Stimulated activated CD8-positive, alpha-beta memory T cell treated with anti-CD3 and anti-CD28 coated beads, Interleukin-4, amount 100 ng/mL, for 4 hours (primary cell): ENCODE measurements at places on chromosomes 1 and 21.

GRCh38 chr1:33470495-33471012, 1.9 kb upstream of the ZSCAN20 start:
- DNase-seq = no peak

DNA sequence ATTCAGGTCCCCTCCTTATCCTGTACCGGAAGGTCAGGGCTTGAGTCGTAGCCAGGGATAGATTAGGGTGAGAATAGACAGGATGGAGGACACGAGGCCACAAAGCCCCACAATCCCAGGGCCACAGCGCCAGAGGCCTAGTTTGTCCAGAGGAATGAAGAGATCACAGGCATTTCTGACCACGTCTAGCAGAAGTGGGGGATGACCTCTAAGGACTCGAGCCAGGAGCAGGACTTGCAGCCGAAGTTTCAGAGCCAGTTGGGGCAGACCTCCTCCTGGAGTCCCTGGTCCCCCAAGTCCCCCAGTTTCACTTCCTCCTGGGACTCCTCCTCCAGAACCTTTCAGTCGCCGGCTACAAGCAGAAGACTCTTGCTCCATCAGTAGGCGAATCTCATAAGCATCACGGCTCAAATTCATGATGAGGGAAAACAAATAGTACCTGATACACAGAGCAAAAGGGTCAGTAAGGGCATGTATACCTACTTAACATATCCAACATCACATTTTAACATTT, 2.3 kb upstream of the ITGA10 start:
- no peak for DNase-seq

DNA sequence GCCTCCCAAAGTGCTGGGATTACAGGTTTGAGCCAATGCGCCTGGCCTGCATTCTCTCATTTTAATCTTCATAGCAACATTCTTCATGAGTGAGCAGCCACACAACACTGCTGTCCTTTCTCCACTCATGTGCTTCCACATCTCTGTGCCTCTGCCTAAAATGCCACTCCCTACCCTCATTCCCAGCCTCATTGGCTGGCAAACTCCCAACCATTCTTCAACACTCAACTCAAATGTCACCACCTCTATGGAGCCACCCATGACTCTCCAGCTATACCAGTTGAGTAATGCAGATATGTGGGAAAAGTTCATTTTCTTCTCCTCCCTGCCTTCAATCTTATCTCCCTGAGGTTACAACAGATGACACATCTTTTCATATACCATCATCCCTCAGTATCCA, 53.9 kb upstream of the ZC3H12A start:
- DNase-seq = no peak

GRCh38 chr1:27598902-27599528, 4.9 kb downstream of the AHDC1 start:
- DNase-seq = no peak

GRCh38 chr1:201850053-201850397, 21.1 kb downstream of the IPO9 start:
- no peak for DNase-seq

DNA sequence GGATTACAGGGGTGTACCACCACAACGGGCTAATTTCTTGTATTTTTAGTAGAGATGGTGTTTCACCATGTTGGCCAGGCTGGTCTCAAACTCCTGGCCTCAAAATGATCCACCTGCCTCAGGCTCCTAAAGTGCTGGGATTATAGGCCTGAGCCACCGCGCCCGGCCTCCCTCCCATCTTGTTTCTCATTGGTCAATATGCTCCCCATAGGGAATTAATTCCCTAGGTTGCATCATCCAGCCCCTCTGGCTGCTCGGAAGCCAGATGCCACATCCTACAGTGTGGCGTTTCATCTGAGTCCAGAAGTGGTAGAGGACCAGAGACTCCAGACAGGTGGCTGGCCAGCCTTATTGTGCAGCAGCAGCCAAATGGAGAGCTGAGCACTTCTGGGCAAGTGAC, 11.5 kb upstream of the VASH2 start:
- DNase-seq = no peak

DNA sequence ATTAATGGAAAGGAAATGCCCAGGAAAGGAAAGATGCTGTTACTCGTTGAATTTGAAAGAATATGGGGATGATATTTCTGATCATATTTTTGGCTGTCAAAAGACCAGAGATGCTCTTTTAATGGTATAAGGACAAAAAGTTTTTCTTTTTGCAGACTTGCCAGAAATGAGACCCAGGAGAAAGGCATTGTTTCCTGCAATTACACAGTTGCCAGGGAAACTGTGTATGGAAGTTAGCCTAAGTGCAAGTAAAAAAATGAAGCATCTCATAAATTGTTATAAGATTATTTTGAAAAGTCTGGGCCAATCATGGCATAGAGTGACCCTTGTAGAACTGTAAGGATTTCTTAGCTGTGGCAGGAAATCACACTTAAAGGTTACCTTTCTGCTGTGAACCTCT, 155.7 kb upstream of the BEND5 start:
- no peak for DNase-seq

DNA sequence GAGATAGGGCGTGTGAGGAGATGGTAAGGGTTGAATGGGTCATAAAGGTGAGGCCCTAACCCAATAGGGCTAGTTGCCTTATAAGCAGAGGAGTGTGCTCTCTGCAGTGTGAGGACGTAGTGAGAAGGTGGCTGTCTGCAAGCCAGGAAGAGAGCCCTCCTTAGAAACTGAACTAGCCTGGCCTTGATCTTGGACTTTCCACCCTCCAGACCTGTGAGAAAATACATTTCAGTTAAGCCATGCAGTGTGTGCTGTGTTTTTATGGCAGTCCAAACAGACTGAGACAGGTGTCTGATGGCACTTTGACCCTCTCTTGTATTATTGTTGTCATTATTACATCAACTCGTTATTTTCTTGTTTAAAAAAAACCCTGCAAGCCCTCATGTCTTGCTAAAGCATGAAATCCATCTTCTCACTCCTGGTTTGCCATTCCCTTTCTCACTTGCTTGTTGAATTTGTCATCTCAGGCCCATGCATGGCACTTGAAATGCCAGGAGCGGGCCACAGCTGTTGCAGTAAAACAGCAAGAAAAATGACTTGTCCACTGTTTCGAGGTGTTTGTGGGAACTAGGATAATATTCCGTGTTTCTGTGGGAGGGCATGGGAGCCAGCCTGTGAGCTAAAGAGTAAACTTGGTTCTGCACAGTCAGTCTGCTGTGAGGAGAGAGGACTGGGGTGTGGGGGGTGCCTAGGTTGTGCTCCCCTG, 78.6 kb downstream of the STUM start:
- DNase-seq = no peak

GRCh38 chr1:34655206-34655874, 99.5 kb upstream of the GJB5 start:
- no peak for DNase-seq

DNA sequence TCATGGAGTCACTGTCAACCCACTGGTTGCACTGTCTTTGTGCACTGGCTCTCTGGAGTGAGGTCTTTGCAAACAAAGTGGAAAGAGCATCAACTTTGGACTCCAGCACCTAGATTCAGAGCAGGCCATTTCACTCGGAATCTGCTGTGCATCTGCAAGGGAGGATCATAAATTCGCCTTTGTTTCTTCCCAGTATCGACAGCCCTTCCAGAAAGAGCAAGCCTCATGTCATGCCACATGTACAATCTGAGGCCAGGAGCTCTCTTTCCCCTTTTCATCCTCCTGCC, 853 bp upstream of the PCSK9 start:
- no peak for DNase-seq

- no peak for DNase-seq
Observed at GRCh38 chr1:94855307-94855700, 35.1 kb downstream of the SLC44A3 start.

DNA sequence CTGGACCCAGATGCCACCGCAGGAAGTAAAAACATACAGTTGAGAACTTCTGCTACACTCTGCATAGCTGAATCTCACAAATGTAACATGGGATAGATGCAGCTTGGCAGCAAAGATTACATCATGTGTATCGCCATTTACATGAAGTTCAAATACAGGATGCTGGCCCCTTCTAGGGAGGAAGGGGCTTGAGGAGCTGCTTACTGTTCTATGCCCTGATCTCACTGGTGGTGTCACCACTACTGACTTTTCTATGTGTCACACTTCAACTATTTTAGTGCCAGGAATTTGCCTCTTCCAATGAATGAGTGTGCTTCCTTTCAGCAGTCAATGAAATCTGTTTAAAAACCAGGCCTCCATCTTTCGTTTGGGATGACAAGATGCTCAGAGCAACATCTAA, 31.1 kb downstream of the MRAP start:
- no peak for DNase-seq

GRCh38 chr1:66168948-66169671, 364.8 kb upstream of the SGIP1 start:
- no peak for DNase-seq

DNA sequence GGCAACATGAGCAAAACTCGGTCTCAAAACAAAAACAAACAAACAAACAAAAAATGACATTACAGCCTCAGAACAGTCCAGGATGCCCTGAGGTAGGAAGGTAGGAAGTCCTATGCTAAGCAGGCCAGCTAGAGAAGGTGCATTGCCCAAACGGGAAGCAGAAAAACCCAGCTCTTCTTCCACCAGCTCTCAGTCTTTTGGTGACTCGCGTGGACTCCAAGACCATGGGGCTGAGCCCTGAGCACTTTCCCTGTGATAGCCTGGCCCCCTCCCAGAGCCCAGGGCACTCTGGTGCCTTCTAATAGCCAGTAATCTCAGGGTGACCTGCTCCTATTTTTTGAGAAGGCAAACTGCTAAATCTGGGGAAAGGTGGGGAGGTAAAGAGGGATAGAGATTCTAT, 16.1 kb downstream of the PHLDA3 start:
- DNase-seq = no peak

GRCh38 chr21:26865857-26866256, 20.6 kb upstream of the ADAMTS1 start:
- no peak for DNase-seq

DNA sequence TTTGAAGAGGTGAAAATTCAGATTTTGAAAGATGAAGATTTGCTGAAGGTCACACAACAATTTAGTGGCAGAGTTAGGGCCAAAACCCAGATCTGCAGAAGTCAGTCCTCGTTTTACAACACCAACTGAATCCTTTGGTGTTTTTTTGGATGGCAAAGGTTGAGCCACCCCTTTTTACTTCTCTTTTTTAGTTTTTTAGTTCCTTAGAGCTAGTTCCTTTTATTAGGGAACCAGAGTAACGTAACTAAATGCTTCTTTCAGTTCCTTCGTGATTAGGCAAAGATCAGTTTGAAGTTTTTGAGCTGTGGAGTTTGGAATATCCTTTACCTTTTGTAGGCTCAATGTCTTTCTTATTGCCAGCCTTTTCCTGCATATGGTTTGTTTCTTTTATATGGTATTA, 67.9 kb upstream of the ARID1A start:
- DNase-seq = no peak

DNA sequence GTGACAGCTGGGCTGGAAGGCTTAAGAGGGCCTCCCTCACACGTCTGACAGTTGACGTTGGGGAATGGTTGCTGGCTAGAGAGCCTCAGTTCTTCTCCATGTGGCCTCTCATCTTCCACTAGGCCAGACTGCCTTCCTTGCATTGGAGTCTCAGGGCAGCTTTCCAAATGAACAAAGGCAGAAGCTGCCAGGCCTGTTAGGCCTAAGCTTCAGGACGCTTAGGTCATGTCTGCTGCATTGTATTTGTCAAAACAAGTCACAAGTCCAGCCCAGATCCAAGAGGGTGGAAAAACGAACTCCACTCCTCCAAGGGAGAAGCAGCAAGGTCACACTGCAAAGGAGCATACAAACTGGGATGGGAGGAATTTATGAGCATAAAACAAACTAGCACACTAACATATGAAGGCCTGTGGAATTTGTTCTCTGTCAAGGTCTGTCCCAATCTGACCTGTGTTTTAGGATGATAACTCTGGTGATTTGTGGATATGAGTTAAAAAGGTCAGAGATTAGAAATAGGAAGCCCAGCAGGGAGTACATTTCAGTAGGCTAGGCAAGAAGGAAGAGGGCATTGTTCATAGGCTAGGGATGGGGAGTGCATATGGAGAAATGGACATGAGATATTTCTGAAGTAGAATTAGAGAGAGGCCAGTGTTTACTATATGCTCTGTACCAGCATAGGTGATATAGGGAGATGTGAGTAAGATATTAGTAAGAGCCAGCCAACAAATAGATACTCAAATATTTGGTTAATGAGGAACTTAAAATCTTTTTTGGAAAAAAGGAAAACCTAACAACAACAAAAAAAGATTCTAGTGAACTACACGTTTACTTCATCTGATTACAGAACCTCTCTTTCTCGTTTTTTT, 29.1 kb upstream of the CNN3 start:
- DNase-seq = no peak

- DNase-seq = no peak
Observed at GRCh38 chr1:30887485-30888315, 20.9 kb downstream of the SDC3 start.

DNA sequence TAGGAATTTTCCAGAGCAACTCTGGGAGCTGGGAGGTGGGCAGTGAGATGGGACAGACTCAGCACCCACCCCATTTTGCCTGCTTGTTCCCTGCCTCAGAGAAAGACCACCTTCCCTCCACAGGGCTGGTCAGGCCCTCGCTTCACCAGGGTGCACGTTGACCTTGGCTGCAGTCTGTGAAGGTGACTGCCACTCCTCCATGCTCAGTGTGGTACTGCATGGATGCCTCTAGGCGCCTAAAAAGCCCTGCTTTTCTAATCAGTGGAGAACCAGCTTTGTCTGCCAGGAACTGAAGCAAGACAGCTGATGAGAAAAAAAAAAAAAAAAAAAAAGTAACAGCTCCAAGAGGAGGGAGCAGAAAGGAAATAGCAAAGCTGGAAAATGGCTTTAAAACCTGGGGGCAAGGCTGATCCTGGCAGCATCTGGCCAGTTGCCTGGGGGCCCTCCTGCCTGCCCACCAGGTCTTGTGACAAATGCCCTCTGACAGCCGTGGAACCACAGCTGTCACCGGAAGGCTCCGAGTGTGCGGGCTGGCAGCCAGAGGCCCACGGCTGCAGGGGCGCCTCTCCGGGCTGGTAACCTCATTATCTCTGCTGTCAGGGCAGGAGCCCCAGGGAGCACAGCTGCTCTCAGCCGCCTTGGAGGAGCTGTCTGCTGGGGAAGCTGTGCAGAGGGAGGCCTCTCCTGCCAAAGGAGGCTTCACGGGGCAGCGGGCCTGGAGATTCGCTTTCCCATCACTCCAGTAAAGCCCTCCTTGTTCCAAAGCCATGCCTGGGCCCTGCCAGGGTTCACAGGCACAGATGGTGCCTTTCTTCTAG, 13.7 kb downstream of the KIAA1614 start:
- DNase-seq = no peak

DNA sequence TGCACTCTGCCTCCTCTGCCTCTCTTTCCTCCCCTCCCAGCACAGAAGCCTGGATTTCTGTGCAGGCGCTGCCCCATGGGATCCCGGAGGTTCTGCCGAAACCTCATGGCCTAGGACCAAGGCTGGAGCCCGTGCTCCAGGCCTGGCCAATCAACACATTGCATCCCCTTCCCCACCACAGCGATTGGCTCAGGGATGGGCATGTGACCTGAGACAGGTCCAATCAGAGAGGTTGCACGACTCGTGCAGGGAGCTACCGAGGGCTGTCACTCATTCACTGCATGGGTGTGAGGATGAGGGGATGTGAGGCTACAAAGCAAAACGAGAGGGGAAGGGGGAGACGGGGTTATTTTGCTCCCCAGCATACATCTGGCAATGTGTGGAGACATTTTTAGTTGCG, 3.3 kb upstream of the CELA2B start:
- no peak for DNase-seq

- no peak for DNase-seq
Observed at GRCh38 chr1:76867342-76868130, at the start of gene ST6GALNAC5. Gene ST6GALNAC5 (plus strand): TSS chr1:76867480.
